ENCODE measurements at places on chromosomes 2 and 18. TPM values are rescaled to one million over a fixed set of nuclear protein-coding genes. Genes with fewer than 3 reads are reported as not detected.

GRCh38 chr2:84383271-84383670, 75.8 kb downstream of the SUCLG1 start:
- DNase-seq: no peak

- no peak for DNase-seq
Measured at GRCh38 chr2:3242747-3243369, 134.8 kb downstream of the EIPR1 start.

GRCh38 chr2:224392545-224392944, 9.4 kb downstream of the FAM124B start:
- DNase-seq: no peak

- DNase-seq: no peak
Measured at GRCh38 chr2:18510775-18511174, 49.7 kb downstream of the RDH14 start.

GRCh38 chr2:222782201-222782730, 78.6 kb upstream of the ACSL3 start:
- no peak for DNase-seq

- DNase-seq: no peak
Measured at GRCh38 chr2:82790206-82791021, 1668.7 kb downstream of the SUCLG1 start.

DNA sequence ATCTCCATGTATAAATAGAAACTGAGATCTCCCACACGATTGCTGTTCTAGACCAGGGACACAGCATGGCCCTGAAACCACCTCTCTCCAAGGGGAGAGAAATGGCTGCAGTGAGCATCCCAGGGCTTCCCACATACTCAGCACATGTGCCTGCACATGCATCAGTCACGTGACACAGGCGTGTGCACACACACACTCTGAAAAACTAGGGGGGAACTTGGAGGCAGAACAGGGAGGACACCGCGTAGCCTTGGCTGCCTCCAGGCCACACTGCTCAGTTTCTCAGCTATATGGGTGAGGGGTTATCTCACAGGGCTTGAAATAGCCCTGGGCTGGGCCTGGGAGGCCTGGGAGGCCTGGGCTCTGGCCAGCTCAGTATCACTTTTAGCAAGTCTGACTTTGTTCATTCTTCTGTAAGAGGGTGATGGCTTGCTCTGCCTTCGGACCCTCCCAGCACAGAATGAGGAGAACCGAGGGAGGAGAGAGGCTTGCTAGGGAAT, 66.9 kb downstream of the EMX1 start:
- peak; percentile 55 for DNase-seq

GRCh38 chr2:219419331-219420197, 1.4 kb downstream of the DES start:
- no peak for DNase-seq

DNA sequence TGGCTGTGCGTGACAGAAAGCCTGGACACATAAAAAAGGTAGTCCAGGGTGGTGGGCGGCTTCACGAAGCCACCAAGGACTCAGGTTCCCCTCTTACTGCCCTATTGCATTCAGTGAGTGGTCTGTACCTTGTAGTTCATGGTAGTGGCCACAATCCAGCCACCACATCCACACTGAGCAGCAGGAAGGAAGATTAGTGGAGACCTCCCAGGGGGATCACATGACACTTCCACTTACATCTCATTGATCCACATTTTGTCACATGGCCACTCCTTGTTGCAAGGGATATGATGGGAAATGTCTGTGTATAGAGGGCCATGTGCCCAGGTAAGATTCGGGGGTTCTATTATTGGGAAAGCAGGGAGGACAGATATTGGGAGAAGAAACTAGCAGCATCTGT, 13.7 kb downstream of the IL1R2 start:
- no peak for DNase-seq

- no peak for DNase-seq
Measured at GRCh38 chr2:174235680-174236079, 12.7 kb downstream of the OLA1 start.

DNA sequence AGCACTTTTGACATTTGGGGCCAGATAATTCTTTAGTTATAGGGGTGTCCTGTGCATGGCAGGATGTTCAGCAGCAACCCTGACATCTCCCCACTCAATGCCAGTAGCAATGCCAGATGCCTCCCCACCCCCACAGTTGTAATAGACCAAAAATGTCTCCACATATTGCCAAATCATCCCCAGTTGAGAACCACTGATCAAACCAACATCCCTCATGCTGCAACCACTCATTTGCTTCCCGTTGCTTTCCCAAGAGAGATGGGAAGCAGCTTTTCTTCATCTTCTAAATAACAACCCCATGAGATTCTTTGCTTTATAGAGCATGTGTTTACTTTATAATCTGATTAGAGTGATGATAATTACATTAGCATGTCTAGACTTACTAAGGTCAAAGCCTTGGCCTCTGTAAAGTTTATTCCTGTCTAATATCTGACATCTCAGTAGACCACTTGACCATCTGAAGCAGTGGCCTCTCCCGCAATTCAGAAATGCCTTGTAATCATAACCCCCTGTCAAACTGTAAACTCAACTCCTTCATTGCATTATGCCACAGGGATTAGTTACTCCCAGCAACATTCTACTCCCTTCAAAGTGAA, 28.7 kb upstream of the C1D start:
- DNase-seq: no peak

GRCh38 chr2:168462543-168463045, 6.5 kb downstream of the CERS6 start:
- DNase-seq: no peak

DNA sequence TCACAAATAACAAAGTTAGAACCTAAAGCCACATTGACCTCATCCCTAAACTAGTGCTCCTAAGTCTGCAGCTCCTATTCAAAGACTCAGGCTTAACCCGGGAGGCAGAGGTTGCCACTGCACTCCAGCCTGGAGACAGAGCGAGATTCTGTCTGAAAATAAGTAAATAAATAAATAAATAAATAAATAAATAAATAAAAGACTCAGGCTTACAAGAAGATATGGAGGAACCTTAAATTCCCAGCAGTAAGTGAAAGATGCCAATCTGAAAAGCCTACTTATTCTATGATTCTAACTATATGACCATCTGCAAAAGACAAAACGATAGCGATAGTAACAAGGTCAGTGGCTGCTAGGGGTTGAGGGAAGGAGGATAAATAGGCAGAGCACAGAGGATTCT, 101.7 kb downstream of the DDX1 start:
- no peak for DNase-seq

GRCh38 chr2:111711270-111711669, 172.7 kb downstream of the ANAPC1 start:
- no peak for DNase-seq

DNA sequence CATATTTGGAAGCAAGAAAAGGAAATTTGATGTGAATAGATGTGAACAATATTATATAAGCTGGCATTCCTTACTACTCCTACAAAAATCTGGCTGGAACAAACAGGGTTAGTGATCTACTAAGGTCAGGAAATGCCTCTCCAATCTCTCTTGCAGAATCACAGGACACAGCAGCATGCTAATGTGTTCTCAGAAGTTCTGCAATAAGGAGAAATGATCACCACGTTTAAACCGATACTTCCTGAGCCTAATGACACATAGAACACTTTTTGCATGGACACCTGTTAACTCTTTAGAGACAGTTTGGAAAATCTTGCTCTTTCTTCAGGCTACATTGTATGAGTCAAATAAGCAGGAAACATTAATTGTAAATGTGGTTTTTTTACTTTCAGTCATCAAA, 89.6 kb upstream of the MAP3K20 start:
- no peak for DNase-seq

DNA sequence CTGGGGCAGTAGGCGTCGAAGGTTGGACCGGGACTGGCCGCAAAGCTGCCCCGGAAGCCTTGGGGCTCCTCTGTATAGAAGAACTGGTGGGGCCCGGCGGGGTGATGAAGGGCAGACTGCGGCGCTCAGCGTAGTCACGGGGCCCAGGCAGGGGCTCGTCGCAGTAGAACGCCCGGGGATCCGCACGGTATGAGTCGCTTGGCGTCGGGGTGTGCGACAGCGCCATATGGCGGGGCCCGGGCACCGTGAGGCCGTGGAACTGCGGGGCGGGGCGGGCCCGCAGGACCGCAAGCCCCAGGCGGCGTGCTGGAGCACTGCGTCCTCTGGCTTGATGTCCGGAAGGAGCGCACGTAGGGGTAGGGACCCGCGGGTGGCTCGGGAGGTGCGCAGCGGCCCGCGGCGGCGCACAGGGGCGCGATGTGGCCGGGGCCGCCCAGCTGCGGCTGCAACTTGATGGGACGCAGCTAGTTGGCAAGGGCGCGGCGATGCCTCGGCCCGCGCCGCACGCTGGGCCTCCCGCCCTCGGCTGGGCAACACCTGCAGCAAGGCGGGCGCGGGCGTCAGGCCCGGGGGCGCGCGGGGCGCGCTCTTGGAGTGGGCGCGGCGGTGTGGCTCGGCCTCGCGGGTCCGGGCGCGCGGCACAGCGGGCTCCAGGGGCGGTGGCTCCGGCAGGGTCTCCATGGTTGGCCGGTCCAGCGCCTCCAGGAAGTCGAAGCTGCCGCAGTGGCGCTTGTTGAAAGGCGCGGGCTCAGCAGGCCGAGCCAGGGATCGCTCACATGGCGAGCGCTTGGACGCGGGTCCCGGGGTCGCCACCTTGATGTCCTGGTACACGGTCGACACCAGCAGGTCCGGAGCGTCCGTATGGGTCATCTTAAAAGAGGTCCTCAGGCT, 251.4 kb downstream of the ANKRD30B start:
- no peak for DNase-seq

- no peak for DNase-seq
Measured at GRCh38 chr2:239668042-239668441, 267.2 kb upstream of the HDAC4 start.

- DNase-seq: no peak
Measured at GRCh38 chr18:76348267-76349066, 146.6 kb downstream of the ZNF516 start.

DNA sequence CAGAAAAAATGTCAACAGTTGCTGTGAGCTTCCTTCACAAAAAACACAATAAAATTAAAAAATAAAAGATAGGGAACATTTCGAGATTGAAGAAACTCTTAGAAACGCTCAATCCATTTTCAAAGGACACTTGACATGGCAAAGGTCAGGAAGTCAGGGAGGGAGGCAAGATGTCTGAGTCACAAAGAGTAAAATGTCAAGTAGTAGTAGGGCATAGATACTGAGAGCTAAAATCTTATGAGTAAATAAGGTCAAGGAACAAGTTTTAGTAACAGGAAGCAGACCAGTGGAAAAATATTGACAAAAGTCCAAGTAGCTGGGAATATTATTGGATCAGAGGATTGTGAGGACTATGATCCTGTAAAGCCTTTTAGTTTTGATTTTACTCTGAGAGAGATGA, 495.6 kb downstream of the TMX3 start:
- DNase-seq: no peak

- DNase-seq: peak; percentile 17
Measured at GRCh38 chr18:11909591-11910026, 1.5 kb upstream of the MPPE1 start.

- no peak for DNase-seq
Measured at GRCh38 chr2:177585234-177585863, 192.8 kb downstream of the AGPS start.

- DNase-seq: no peak
Measured at GRCh38 chr2:211654211-211654780, 884.3 kb downstream of the ERBB4 start.

DNA sequence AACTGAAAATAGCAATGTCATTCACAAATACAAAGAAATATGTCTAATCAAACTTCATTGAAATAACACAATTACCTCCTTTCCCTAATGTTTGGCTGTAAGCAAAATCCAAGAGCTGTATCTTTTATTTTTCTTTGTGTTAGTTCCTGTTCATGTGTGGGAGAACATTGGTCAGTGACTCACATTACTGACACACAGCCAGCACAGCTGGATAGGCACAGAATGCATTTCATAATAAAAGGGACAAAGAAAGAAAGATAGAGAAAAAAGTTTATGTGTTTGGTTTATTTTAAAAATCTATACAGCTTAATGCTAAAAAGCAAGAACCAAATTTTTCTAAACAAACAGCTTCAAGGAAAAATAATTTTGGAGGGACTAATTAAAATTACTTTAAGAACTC, 185.6 kb upstream of the COL3A1 start:
- peak; percentile 20 for DNase-seq

GRCh38 chr18:36775396-36775795, 53.4 kb downstream of the TPGS2 start:
- no peak for DNase-seq

- DNase-seq: no peak
Measured at GRCh38 chr2:696463-696862, 19.3 kb upstream of the TMEM18 start.

DNA sequence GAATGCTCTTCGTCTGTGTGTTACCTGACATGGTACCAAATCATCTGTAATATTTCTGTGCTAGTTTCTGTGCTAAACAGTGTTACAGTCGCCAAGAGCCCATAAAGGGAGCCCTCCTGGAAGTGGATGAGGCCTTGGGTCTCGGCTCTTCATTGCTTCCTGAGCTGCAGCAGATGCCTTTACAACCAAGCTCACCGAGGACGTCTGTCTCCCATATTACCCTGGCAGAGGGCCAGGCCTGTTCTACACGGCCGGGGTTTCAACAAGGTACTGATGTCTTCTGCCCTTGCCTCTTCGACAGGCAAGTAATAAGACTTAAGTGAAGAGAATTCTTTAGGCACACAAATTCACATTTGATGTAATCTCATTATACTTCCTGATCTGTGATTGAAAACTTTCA, 16.8 kb downstream of the RPL31 start:
- DNase-seq: no peak

GRCh38 chr2:86593266-86593665, 30.0 kb upstream of the CHMP3 start:
- DNase-seq: no peak

- peak; percentile 69 for DNase-seq
Measured at GRCh38 chr18:23143016-23143814, 7.9 kb downstream of the CABLES1 start.

GRCh38 chr2:76984359-76984758, 537.8 kb downstream of the LRRTM4 start:
- DNase-seq: no peak

- no peak for DNase-seq
Measured at GRCh38 chr2:173828189-173829142, 136.7 kb downstream of the SP3 start.

GRCh38 chr2:169895294-169895985, 68.2 kb downstream of the UBR3 start:
- no peak for DNase-seq

- DNase-seq: no peak
Measured at GRCh38 chr2:165766326-165766927, 27.6 kb downstream of the GALNT3 start.

- DNase-seq: no peak
Measured at GRCh38 chr2:201730651-201731285, 32.3 kb upstream of the MPP4 start.

- DNase-seq: no peak
Measured at GRCh38 chr18:27181726-27182125, 3.4 kb downstream of the CHST9 start.

The PLCD4 gene
- 0.72 TPM for total RNA-seq

The CAPN13 gene
- not detected for total RNA-seq

The CIDEA gene
- not detected for total RNA-seq

The C1GALT1C1L gene
- total RNA-seq: 3.6 TPM

The FARSB gene
- 7.7 TPM for total RNA-seq

The HPCAL1 gene
- 82.6 TPM for total RNA-seq

The RIT2 gene
- not detected for total RNA-seq

The DES gene
- total RNA-seq: 13.3 TPM

The EFHD1 gene
- total RNA-seq: 5.0 TPM

Measured in adrenal gland (tissue), 19 donors.